ENCODE measurements at places on chromosomes 1 and 21.

DNA sequence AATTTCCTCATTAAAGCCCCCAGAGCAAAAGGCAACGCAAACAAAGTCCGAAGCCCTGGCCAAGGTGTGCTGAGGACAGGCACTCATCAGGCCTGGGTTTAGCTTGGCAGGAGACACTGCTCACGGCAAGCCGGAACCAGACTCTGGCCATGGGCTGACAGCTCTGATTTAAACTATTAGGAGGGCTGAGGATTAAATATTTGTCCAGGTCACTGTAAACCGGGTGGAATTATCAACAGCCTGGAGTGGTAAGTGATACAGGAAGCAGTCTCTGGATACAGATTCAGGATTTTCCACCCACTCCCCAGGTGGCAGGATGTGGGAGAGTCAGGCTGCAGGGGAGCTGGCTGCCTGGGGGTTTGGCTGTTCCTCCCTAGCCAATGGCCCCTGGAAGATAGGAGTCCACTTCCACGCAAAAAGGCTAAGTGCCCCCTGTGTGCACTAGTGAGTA is 42.4 kb downstream of the SLC66A1 start:
- DNase-seq: no peak

DNA sequence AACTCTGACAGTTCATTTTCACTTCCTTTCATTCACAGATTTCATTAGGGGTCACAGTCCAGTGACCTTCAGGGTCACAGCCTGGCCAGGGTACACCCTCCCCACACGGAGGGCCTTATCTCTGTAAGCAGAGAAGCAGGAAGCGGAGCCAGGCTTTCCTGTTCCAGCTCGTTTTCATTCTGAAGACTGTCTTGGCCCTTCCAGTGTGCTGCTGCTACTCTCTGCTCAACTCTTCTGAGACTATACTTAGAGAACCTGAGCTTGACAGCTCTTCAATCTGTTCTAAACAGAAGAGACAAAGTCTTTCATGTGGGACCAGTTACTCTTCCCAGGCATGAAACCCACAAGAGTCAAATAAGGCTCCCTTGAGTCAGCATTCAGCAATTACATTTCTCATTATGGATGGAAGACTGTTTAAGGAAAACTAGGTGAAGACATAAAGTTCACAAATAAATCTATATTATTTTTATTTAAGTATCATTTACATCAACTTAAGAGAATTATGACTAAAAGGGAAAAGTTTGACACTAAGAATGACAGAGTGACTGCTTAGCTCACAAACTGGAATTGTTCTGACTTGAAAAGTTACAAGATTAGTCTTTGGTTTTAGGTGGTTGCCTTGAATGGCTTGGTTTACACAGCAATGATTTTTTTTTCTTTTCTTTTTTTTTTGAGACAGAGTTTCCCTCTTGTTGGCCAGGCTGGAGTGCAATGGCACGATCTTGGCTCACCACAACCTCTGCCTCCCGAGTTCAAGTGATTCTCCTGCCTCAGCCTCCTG is 4.8 kb upstream of the TDRD10 start:
- no peak for DNase-seq

DNA sequence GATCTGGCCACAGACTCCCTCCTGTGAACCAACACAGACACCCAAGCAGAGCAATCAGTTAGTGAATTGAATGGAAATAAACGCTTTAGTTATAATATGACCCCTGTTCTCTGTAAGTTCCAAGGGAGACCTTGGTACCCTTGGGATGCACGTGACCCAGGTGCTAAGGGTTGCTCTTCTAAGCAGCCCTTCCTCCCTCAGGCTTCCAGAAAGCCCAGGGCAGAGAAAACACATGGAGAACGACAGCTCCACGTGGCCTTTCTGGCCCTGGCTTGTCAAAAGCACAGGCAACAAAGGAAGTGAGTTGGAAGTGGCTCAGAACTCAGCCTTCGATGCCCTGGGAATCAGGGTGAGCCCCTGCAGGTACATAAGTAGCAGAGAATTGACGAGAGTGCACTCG is 57.4 kb downstream of the LACTBL1 start:
- no peak for DNase-seq

- DNase-seq: no peak
Measured at GRCh38 chr21:35220301-35220700, 171.2 kb upstream of the RUNX1 start.

GRCh38 chr1:222046684-222047263 is 304.9 kb upstream of the DUSP10 start:
- no peak for DNase-seq

DNA sequence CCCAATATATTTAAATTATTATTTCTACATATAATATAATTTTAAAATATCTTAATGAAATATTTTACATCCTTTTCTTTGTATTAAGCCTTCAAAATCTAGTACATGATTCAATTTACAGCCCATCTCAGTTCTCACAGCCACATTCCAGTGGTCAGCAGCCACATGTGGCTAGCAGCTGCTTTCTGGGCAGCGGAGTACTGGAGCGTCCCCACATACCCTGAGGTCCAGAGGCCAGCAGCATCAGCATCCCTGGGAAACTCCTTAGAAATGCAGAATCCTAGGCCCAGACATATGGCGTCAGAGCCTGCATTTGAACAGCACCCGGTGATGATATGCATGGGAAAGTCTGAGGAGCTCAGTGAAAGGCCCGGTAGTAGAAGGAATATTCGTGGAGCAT is 8.6 kb upstream of the LHX4 start:
- no peak for DNase-seq

DNA sequence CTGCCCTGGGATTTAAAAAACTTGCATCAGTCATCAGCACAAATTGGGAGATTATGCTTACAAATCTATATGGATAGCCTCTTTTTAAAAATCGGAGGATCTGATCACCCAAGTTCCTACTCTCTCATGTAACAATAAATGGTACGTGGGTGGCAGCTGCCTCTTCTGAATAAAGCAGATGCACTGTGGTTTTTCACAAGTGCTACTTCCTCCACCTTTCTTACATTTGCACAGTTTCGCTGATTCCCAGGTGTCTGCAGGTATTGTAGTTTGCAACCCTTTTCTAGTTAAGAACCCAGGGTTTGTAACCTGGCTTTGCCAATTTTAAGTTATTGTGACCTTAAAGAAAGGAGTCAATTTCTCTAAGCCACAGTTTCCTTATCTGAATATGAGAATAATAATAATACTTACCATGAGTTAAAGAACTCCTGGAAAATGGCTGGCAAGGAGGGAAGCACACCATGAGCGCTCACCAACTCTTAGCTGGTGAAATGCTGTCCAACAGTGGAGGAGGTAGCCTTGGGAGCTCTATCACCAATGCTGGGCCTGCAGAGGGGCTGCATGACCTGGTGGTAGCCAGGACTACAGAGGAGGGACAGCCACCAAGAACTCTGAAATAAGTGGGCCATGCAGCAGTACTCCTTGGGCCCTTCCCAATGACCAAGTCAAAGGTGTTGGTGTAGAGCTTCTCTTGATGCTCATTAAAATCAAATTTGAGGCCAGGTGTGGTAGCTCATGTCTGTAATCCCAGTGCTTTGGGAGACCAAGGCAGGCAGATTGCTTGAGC is 30.2 kb upstream of the KCNA2 start:
- DNase-seq: peak; percentile 55

- DNase-seq: no peak
Measured at GRCh38 chr1:111990878-111991718, 1.6 kb upstream of the KCND3 start.

DNA sequence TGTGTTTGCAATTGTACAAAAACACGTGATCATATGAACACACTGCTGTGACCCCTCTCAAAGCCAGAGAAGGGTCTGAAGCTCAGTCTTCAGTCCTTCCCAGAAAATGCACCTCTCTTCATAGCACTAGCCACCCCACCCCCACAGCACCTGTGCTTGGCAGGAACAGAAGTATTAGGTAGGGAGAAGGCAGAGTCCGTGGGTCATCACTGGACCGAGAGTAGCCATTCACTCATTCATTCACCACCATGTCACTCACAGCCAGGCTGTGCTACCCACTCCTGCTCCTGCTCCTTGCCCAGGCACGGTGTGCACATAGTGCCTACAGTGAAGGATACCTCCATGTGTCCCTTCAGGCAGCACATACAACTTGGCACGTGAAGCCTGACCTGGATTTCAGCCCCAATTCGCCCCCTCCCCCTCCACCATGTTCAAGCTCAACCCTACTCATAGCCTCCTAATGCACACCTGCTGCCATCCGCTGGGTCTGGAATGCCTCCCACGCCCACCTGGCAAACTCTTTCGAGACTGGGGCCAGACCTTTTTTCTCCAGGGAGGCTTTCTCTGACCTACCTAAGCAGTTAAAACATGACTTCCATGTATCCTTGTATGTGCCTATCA is 81.9 kb upstream of the GALNT2 start:
- no peak for DNase-seq

- no peak for DNase-seq
Measured at GRCh38 chr1:191260056-191260455, 782.4 kb upstream of the BRINP3 start.

GRCh38 chr1:183139281-183139942 is 46.7 kb upstream of the LAMC2 start:
- no peak for DNase-seq

DNA sequence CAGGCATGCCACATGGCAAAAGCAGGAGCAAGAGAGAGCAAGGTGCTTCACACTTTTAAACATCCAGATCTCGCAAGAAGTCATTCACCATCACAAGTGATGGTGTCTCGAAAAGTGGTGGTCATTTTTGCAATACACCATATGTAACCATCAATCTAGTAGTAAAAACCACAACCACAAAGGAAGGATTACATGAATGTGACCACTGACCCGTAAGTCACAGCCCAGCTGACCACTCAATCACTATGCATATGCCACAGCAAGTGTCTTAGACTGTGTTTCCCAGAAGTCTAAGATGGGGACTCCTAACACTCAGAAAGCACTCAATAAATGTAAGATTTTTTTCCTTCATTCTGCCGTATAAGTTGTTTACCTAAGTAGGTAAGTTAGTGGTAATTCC is 76.9 kb downstream of the FH start:
- no peak for DNase-seq

- no peak for DNase-seq
Measured at GRCh38 chr1:36172983-36173382, 17.0 kb downstream of the MAP7D1 start.

DNA sequence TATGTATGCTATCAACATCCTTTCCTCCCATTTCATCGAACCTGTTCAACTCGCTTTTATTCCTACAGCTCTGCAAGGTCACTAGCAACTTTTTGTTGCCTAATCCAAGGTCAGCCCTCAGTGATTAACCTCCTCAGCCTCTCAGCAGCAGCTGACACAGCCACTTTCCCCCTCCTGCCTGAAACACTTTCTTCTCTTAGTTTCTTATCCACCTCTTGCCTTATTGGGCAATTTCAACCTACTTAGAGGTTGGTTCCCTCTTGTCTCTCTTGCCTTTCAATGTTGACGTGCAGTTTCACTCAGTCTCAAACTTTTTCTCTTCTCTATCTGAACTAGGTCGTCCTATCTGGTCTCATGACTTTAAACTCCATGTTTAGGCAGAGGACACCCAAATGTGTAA is 156.3 kb downstream of the C1orf94 start:
- DNase-seq: no peak

DNA sequence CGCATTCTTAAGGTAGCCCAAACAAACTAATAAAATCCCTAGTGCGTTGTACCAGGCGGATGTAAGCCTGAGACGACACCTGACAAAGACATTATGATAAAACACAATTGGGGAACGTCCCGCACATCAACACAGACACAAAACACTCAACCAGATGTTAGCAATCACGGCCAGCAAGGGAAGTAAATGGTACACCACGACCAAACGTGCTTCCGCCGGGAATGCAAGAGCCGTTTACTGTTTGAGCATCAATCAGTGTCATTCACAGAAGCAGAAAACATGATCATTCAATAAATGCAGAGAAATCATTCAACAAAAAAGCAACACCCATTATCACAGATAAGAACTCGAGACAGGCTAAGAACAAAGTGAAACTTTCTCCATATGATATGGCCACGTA is 49.4 kb upstream of the COL18A1 start:
- no peak for DNase-seq

GRCh38 chr1:91549041-91549735 is 48.5 kb downstream of the CDC7 start:
- DNase-seq: no peak

DNA sequence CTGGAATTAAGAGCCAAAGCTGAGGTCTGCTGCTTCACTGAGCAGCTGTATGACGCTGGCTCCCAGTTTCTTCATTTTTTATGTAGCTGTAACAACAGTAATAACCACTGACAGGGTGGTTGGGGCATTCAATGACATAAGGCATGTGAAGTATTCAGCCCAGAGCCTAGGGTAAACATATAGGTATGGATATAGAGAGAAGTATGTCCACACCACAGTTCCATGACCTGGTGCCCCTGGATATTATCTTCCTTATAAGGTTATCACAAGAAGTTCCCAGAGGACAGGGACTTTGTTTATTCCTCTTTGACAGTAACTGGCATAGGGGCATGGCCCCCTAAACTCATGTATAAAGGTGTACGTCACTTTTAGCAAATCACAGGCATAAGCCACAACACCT is 14.7 kb downstream of the RAB42 start:
- no peak for DNase-seq

DNA sequence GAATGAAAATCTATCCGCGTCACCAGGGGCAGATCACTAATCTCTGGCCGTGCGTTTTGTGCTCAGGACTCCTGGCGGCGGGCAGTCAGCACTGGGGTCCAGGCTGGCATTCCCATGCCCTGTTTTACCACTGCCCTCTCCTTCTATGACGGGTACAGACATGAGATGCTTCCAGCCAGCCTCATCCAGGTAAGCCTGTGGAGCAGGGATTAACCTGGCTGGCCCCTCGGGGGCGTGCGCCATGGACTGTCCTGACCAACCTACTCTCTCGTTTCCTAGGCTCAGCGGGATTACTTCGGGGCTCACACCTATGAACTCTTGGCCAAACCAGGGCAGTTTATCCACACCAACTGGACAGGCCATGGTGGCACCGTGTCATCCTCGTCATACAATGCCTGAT is 10.9 kb upstream of the CENPS start:
- no peak for DNase-seq

- no peak for DNase-seq
Measured at GRCh38 chr1:153933430-153933829, 10.7 kb upstream of the GATAD2B start.

GRCh38 chr1:41500378-41500777 is 15.9 kb upstream of the EDN2 start:
- DNase-seq: no peak
